Regular cardiac myocyte (primary cell): ENCODE measurements at places on chromosomes 1 and 21. TPM values are rescaled to one million over a fixed set of nuclear protein-coding genes. Genes with fewer than 3 reads are reported as not detected.

Gene PTGFRN
- 31.4 and 74.1 TPM in 2 replicates for total RNA-seq

Gene KCNJ9
- under 0.01 TPM in 1 of 2 replicates, not detected in the other for total RNA-seq

Gene ANGPTL3
- not detected in 2 replicates for total RNA-seq

Gene HPCAL4
- under 0.01 TPM in 1 of 2 replicates, not detected in the other for total RNA-seq

Gene NHLH1
- total RNA-seq: under 0.01 TPM in 1 of 2 replicates, not detected in the other

Gene BNIPL
- total RNA-seq: 0.28 and 0.38 TPM in 2 replicates

Gene LIN28A
- total RNA-seq: not detected in 2 replicates

Gene SLAMF6
- not detected in 2 replicates for total RNA-seq

Gene RAP1GAP
- under 0.01 and 0.56 TPM in 2 replicates for total RNA-seq

Gene CELA3A
- not detected in 2 replicates for total RNA-seq

Gene RPTN
- total RNA-seq: under 0.01 TPM in 2 replicates

Gene ETV3L
- not detected in 2 replicates for total RNA-seq

Gene DNM3
- 0.77 and 0.85 TPM in 2 replicates for total RNA-seq

Gene SPRR2B
- not detected in 2 replicates for total RNA-seq

Gene FCRL5
- total RNA-seq: not detected in 2 replicates

Gene MCOLN2
- 2.8 TPM in 1 of 2 replicates, not detected in the other for total RNA-seq
